A549 treated with CORT108297 at 1 μM for 4 hours (cell line): ENCODE measurements at places on chromosomes 2 and 18. TPM values are rescaled to one million over a fixed set of nuclear protein-coding genes. Genes with fewer than 3 reads are reported as not detected.

The LRRTM1 gene
- not detected in 5 replicates for total RNA-seq

The ARHGAP25 gene
- total RNA-seq: 0.12 to 0.36 TPM (median 0.19 TPM) in 5 replicates

The AQP12A gene
- total RNA-seq: not detected in 5 replicates

The PTPRN gene
- total RNA-seq: 1.1 to 1.9 TPM (median 1.6 TPM) in 5 replicates

The TEKT4 gene
- total RNA-seq: not detected in 5 replicates

The ATP6V1B1 gene
- total RNA-seq: 1.5 to 2.6 TPM (median 2.4 TPM) in 5 replicates

The HOXD4 gene
- 0.14 to 0.62 TPM (median 0.49 TPM) in 5 replicates for total RNA-seq

The FOXD4L1 gene
- 0.20 to 0.67 TPM (median 0.34 TPM) in 5 replicates for total RNA-seq

The CLEC4F gene
- total RNA-seq: not detected in 5 replicates

The EGR4 gene
- 0.07 to 0.32 TPM (median 0.17 TPM) in 5 replicates for total RNA-seq

The PKDCC gene
- 17.1 to 27.3 TPM (median 23.7 TPM) in 5 replicates for total RNA-seq

The STPG4 gene
- total RNA-seq: 0.05 TPM in 1 of 5 replicates, not detected in the others

The TAF4B gene
- total RNA-seq: 4.4 to 5.1 TPM (median 4.6 TPM) in 5 replicates

The LDLRAD4 gene
- 1.1 to 2.8 TPM (median 1.8 TPM) in 5 replicates for total RNA-seq

The ARHGEF33 gene
- total RNA-seq: 0.03 to 0.11 TPM (median 0.08 TPM) in 4 of 5 replicates, not detected in the other

The FMNL2 gene
- 26.0 to 34.8 TPM (median 32.0 TPM) in 5 replicates for total RNA-seq

The FOXI3 gene
- total RNA-seq: 0.05 TPM in 1 of 5 replicates, not detected in the others

The PRKD3 gene
- total RNA-seq: 8.5 to 14.0 TPM (median 11.7 TPM) in 5 replicates

The CD226 gene
- 0.03 to 0.14 TPM (median 0.07 TPM) in 5 replicates for total RNA-seq

The SCN3A gene
- total RNA-seq: 0.01 TPM in 2 of 5 replicates, not detected in the others

The TMEM37 gene
- total RNA-seq: 1.1 to 2.1 TPM (median 1.8 TPM) in 5 replicates

The MDH1B gene
- total RNA-seq: 1.3 to 2.3 TPM (median 1.6 TPM) in 5 replicates

The CROCC2 gene
- not detected in 5 replicates for total RNA-seq

The PSTPIP2 gene
- 0.22 to 0.44 TPM (median 0.27 TPM) in 5 replicates for total RNA-seq

The ANKRD30B gene
- 0.02 to 0.03 TPM (median 0.02 TPM) in 3 of 5 replicates, not detected in the others for total RNA-seq

The ZNF396 gene
- total RNA-seq: 0.52 to 0.90 TPM (median 0.72 TPM) in 5 replicates

The ATP8B1 gene
- total RNA-seq: 7.9 to 10.5 TPM (median 9.3 TPM) in 5 replicates

The PSMA8 gene
- not detected in 5 replicates for total RNA-seq

The ZAP70 gene
- total RNA-seq: 0.03 to 0.15 TPM in 2 of 5 replicates, not detected in the others

The MROH2A gene
- 0.09 to 0.20 TPM (median 0.15 TPM) in 4 of 5 replicates, not detected in the other for total RNA-seq

The MOCOS gene
- total RNA-seq: 2.5 to 3.7 TPM (median 3.1 TPM) in 5 replicates

The PROM2 gene
- 0.06 to 0.23 TPM in 2 of 5 replicates, not detected in the others for total RNA-seq

The EVX2 gene
- not detected in 5 replicates for total RNA-seq

The ST8SIA3 gene
- not detected in 5 replicates for total RNA-seq

The CFAP221 gene
- 0.17 to 0.48 TPM (median 0.32 TPM) in 5 replicates for total RNA-seq

The MC4R gene
- total RNA-seq: not detected in 5 replicates

The CDH7 gene
- 0.02 to 0.06 TPM in 2 of 5 replicates, not detected in the others for total RNA-seq

The TCF7L1 gene
- total RNA-seq: 6.7 to 9.5 TPM (median 9.2 TPM) in 5 replicates

The LTBP1 gene
- 16.8 to 28.3 TPM (median 24.9 TPM) in 5 replicates for total RNA-seq

The VWA3B gene
- total RNA-seq: 0.06 to 0.26 TPM (median 0.09 TPM) in 5 replicates

The ASIC4 gene
- 0.05 to 0.07 TPM (median 0.06 TPM) in 4 of 5 replicates, not detected in the other for total RNA-seq
